ENCODE measurements at places on chromosomes 11 and 22. TPM values are rescaled to one million over a fixed set of nuclear protein-coding genes. Genes with fewer than 3 reads are reported as not detected.

PATE4 gene
- total RNA-seq: not detected

DPAGT1 gene
- total RNA-seq: 27.2 TPM

BEST1 gene
- not detected for total RNA-seq

EIF3M gene
- 469 TPM for total RNA-seq

All from vein endothelial cell (primary cell).